ENCODE measurements at places on chromosomes 1 and 21. TPM values are rescaled to one million over a fixed set of nuclear protein-coding genes. Genes with fewer than 3 reads are reported as not detected.

GRCh38 chr1:54800041-54800898 is 853 bp downstream of the TTC22 start:
- peaks cover 12% of the 10 kb centered on the region for H3K4me1 ChIP-seq
- peak overlapping the region; percentile 42 for H3K4me3 ChIP-seq
- H3K27me3 ChIP-seq, result peaks cover 26% of the 10 kb centered on the region

- peak; percentile 4 for DNase-seq
- peak overlapping the region; percentile 86 for H3K27ac ChIP-seq
- H3K36me3 ChIP-seq, result no peaks in the 10 kb centered on the region
These were observed 380.0 kb downstream of the HHIPL2 start for GRCh38 chr1:222167896-222168295.

DNA sequence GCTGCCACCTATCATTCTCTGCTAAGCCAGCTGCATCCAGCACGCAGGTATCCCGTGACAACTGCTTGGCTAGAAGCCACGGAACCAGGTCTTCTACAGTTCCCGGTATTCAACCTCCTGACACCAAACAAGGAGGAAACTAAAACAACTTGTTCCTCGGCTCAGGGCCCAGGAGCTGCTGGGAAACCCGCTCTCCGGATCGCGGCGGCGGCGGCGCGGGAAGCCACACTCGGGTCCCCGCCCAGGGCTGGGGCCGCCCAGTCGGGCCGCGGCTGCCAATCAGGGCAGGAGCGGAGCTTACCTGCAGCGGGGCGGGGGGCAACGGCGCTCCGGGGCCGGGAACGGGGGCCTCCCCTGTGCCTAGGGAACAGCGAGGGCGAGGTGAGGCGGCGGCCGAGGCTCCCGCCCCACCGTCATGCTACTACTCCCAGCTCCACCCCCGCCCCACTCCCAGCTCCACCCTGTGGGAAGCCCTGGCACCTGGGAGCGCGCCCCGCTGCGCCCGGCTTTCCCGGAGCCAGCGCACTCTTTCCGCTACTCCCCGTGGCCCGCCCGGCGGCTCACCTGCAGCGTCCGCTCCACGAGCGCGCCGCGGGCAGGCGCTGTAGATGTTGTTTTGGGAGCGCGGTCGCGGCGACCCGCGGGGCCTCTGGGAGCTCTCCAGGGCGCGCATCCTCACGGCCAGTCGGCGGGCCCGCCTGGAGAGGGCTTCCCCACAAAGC is 12.1 kb downstream of the IL24 start:
- peaks cover 14% of the 10 kb centered on the region for H3K4me1 ChIP-seq
- H3K4me3 ChIP-seq, result peak overlapping the region; percentile 65
- no peak for DNase-seq
- H3K36me3 ChIP-seq, result no peaks in the 10 kb centered on the region

- H3K4me1 ChIP-seq, result peaks cover 10% of the 10 kb centered on the region
- H3K36me3 ChIP-seq, result peaks cover 3% of the 10 kb centered on the region
- no peaks in the 10 kb centered on the region for H3K27me3 ChIP-seq
- H3K4me3 ChIP-seq, result no peak overlapping the region
- no peak for DNase-seq
These were observed 89.5 kb downstream of the GALNT2 start for GRCh38 chr1:230156536-230156935.

RNF186 gene
- total RNA-seq, result not detected

DNA sequence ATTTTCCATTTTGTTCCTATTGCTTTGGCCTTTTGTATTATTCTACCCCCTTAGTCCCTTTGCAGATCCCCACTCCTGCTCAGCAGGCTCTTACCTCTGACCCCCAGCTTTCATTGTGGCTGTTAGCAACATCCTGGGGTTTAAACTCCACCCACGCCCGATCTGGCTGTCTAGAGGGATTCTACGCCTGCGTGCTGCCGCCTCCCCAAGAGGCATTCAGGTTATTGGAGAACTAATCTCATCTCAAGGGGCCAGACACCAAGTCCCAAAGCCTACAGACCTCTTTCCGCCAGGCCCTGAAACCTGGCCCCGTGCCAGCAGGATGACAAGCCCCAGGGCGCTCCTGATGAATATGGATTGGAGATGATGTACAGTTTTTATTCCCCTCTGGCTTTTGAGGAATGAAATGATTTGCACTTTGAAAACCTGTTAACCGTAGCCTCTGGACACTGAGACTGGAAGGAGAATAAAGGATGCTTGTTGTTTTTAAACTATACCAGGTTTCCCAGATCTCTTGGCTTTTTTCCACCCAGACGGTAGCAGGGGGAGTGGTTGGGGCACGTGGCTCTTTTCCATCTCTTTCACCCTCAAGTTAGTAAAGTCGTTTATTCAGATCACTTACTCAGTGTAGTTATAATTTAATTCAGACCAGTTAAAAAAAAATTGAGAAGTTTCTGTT is 14.5 kb upstream of the IKBKE start:
- no peak overlapping the region for H3K4me3 ChIP-seq
- peak; percentile 64 for DNase-seq
- H3K27me3 ChIP-seq, result no peaks in the 10 kb centered on the region
- H3K27ac ChIP-seq, result no peak overlapping the region
- peaks cover 55% of the 10 kb centered on the region for H3K36me3 ChIP-seq
- peaks cover 9% of the 10 kb centered on the region for H3K4me1 ChIP-seq

- no peak overlapping the region for H3K4me3 ChIP-seq
- DNase-seq, result peak; percentile 84
- H3K36me3 ChIP-seq, result no peaks in the 10 kb centered on the region
These were observed 36.6 kb downstream of the RABIF start for GRCh38 chr1:202852163-202852904.

DNA sequence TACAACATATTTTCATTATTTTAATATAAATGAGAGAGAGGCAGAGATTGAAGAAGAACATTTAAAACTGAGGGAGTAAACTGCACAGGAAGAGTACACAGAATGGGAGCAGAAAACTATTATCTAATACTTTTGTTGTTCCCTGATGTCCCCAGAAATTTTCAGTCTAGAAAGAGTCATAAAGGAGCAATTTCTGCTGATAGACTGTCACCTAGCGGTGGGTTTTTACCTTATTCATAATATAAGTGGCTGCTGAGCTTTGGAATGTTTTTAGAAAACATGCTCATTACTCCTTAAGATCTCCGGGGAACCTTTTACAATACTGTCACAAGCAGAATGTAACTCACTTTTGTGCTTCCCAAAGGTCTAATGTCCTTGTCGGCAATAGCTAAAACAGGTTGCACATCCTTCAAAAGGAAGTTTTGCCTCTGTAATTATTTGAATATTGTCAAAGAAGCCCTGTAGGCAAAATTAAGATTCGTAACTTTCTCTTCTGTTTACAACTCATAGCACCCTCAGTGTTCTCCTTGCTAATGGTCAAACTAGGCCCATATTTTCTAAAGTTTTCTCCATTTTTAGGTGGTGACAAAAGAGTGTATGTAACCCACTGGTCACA is 4.9 kb upstream of the NPL start:
- peaks cover 7% of the 10 kb centered on the region for H3K4me1 ChIP-seq
- H3K36me3 ChIP-seq, result no peaks in the 10 kb centered on the region
- no peak overlapping the region for H3K27ac ChIP-seq
- no peak overlapping the region for H3K4me3 ChIP-seq

GRCh38 chr1:21563971-21564370 is 54.7 kb downstream of the ALPL start:
- H3K4me3 ChIP-seq, result no peak overlapping the region
- no peaks in the 10 kb centered on the region for H3K36me3 ChIP-seq
- H3K4me1 ChIP-seq, result peaks cover 33% of the 10 kb centered on the region
- peak; percentile 63 for DNase-seq
- H3K27ac ChIP-seq, result no peak overlapping the region
- no peaks in the 10 kb centered on the region for H3K27me3 ChIP-seq

DNA sequence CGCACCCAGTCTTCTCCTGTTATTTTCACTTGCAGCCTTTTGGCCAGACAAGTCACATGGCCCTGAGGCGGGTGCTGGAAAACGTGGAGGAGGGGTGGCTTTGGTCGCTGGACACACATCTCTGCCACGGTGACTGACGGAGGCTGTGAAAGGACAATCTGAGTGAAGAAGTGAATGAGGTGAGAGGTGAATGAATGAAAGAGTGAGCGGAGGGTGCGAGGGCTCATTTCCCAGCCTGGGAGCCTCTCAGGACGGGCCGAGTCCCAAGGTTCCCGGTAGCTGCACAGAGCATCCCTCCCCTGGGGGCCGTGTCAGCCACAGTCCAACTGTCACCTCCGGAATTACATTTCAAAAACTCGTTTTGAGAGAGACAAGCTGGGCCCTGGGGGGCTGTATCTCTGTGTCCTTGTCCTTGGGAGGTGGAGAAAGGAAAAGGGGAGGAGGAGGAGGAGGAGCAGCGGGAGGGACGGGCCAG is 89.6 kb downstream of the UBIAD1 start:
- H3K27ac ChIP-seq, result no peak overlapping the region
- no peak overlapping the region for H3K4me3 ChIP-seq
- no peaks in the 10 kb centered on the region for H3K4me1 ChIP-seq
- peak; percentile 23 for DNase-seq

DNA sequence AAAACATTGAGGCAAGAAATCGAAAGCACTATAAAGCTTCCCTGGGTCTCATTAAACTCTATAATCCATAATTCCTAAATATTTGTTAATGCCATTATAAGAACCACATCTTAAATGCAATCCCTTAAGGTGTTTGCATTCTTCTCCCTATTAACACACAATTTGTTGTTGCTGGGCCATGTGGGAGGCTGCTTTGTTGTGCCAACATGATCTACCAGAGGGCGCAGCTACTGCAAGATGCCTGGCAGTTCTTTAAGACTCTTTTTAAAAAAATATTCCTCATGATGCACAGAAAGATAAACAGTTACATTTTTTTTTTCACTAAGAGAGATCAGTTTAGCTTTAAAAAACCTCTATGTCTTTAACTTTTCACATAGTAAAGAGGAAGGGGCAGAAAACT is 39.0 kb upstream of the BCAS2 start:
- H3K27me3 ChIP-seq, result no peaks in the 10 kb centered on the region
- H3K36me3 ChIP-seq, result no peaks in the 10 kb centered on the region
- H3K4me1 ChIP-seq, result no peaks in the 10 kb centered on the region
- H3K4me3 ChIP-seq, result no peak overlapping the region

All from osteoblast (primary cell).